ENCODE measurements at places on chromosomes 2 and 18.

DNA sequence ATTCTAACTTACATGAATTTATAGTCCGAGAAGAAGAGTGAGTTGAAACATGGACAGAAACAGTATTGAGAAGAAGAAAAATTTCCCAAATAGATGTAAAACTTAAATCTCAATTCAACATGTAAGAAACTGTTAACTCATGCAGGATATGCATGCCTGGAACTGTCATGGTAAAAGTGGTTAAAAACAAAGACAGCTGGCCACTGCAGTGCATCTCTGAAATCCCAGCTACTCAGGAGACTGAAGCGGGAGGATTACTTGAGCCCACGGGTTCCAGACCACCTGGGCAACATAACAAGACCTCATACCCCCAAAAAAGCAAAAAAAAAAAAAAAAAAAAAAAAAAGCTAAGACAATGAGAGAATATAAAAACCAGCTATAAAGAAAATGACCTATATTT lies 93.0 kb upstream of the TTC27 start:
- no peak for DNase-seq

GRCh38 chr2:146642066-146642465 lies 1202.8 kb upstream of the ACVR2A start:
- DNase-seq = no peak

DNA sequence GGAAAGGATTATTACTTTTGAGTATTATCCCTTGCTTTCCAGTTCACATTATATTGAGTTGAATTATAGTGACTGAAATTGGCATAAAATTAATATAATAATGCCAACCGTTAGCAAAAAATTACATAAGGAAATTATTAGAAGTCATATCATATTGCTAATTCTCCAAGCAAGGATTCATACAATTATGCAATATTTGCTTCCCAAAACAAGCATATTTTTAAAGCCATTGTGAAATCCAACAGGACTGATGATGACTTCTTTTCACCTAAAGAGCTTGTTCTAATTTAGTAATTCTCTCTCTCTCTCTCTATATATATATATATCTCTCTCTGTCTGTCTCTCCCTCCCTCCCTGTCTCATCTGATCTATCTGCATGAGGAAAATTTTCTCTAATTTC lies 283.5 kb downstream of the DSEL start:
- DNase-seq = no peak

DNA sequence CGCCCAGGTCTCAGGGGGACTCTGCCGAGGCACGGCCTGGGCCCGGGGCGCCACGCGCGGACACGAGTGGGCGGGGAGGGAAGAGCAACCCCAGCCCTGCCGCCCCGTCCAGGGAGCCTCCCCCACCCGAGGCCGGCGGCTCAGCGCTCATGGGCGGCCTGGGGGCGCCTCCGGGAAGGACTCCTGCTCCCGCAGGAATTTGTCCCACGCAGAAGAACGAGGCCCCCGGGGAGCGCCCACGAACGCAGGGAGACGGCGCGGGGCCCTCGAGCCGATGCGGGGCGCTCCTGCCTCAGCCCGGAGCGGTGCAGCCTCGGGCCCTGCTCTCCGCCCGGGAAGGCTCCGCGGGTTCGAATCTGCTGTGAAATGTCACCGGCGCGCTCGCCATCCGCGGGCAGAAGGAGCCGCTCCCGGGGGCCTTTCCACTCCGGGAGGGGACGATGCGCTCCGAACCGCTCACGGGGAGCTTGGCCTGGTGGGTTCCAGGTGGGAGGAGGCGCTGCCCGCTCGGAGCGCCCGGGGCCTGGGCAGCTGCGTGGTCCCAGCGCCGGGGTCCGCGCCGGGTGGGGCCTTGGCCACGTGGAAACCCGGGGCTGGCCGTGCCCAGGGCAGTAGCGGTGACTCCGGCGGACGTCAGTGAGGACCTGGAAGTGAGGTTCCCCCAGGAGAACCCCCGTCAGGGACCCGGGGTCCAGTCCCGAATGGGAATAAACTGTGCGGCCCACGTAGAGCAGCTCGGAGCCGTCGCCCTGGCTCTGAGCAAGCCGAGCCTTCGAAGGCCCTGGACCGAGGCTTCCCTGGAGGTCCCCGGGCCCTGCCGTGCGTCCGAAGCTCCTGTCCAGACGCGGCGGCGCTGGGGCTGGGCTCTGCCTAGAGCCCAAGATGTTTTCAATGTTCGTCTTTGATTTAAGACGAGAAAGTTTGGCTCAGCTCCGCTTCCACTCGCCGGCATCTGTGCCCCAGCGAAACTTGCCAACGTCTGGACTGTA lies 41.4 kb upstream of the CTDP1 start:
- DNase-seq = peak; percentile 40

GRCh38 chr2:74168739-74169138 lies 9.9 kb downstream of the MOB1A start:
- no peak for DNase-seq

GRCh38 chr2:81894451-81894990 lies 1590.0 kb upstream of the LRRTM1 start:
- DNase-seq = no peak

GRCh38 chr2:219296631-219297391 lies 12.4 kb downstream of the PTPRN start:
- DNase-seq = no peak

- no peak for DNase-seq
These were observed 213.4 kb downstream of the TMEM163 start for GRCh38 chr2:134505446-134505845.

- no peak for DNase-seq
These were observed 850.6 kb downstream of the CNTNAP5 start for GRCh38 chr2:124875627-124876244.

GRCh38 chr2:20446917-20447436 lies at the start of gene RHOB:
RHOB (plus strand) TSS chr2:20447074; CDS start chr2:20447466, 392 bp downstream.
- peak; percentile 99 for DNase-seq

DNA sequence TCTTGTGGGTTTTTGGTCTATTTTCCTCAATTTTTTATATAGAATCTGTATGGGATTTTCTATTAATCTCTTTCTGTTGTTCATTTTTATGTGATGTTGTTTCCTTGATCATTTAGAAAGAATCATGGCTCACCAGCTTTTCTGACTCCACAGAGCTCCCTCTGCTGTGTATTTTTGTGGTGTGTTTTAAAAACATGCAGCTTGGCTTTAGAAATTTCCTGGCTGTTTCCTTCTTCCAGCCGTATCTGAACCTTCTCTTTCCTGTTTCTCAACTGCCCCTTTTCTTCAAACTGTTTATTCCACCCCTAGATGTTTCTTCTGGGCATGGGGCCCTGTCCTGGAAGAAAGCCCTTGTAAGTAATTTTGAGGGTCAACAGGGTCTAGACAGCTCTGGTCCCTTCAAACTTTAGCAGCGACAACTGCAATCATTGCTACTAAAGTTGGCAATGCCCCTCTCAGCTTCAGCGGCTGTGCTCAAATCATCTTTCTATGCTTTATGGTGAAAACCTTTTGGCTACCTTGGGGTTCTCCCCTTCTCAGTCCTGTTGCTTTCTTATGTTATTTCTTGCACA lies 17.6 kb upstream of the COPS8 start:
- DNase-seq = no peak

DNA sequence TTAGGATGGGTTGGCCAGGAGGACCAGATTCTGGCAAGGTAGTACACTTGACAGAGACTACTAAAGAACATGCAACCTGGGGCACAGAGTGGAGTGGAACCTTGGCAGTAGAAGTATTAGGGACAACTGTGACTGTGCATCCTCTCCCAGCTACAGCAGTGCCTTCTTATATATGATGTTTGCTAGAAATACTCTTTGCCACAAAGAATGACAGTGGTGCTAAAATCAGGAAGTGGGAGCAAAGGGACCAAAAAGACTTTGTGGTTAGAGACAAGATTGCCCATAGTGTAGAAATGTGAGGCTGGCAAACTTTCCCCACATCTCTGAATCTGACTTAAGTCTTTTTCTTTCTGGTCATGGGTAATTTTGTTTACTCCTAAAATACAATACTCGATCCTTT lies 9.4 kb upstream of the SLC38A11 start:
- no peak for DNase-seq

DNA sequence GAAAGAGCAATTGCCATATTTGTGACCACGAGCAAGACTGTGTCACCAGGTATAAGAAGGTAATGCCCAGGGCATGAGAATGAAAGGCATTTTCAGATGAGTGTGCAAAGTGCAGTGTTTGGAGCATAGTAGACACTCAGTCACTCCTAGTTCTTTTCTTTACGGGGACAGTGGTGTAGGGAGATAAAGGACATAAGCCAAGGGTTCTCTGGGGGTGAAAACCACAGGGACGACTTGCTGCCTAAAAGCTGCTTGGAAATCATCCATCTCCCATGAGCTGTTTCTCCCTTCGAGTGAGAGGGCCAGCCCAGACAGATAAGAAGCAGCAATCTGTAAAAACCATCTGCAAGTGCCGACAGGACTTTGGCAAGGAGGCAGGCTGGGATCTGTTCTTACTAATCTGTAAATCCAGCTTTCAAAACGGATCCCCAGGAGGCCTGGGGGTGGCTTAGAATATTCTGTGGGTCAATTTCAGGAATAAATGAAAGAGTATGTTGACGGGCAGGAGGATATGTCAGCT lies 221.6 kb downstream of the LPIN1 start:
- DNase-seq = peak; percentile 39
